Fibroblast of skin of left biceps (primary cell): ENCODE measurements at places on chromosomes 16 and 17.

- no peak for DNase-seq
Measured at GRCh38 chr17:70829876-70830275, 660.5 kb downstream of the KCNJ2 start.

DNA sequence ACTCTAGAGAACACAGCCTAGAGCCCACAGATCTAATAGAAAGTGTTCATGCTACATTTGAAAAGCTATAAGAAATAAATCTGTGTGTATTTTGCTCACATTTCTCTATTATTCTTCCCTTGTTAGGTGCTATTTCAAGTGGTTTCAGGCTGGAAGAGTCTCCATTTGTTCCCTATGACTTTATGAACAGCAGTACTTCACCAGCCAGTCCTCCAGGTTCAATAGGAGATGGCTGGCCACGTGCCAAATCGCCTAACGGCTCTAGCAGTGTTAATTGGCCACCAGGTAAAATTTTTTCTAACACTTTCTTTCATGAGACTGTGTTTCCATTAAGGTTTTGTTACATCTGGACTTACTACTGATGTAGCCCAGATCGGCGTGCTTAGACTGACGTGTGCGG, 30.7 kb upstream of the SLC5A11 start:
- DNase-seq = no peak

- DNase-seq = peak; percentile 74
Measured at GRCh38 chr16:85350973-85351372, 238.7 kb upstream of the CIBAR2 start.

GRCh38 chr17:47857551-47858455, 6.8 kb upstream of the SP6 start:
- no peak for DNase-seq

DNA sequence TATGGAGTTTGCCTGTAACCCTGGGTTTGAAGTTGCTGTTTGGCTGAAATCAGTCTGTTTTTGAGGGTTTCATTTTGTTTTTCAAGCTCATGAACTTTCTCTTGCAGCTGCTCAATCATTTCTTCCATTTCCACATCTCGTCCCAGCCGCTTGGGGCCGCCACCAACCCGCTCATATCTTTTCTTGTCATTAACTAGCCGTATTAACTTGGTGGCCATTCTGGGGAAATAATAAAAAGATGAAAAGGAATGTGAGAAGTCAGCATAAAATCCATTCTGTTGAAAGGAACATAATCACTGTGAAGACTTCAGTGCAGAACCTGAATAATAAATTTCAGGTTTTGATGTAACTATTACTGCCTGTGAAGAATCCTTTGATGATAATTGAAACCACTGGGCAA, 11.5 kb downstream of the RPGRIP1L start:
- DNase-seq = peak; percentile 26

DNA sequence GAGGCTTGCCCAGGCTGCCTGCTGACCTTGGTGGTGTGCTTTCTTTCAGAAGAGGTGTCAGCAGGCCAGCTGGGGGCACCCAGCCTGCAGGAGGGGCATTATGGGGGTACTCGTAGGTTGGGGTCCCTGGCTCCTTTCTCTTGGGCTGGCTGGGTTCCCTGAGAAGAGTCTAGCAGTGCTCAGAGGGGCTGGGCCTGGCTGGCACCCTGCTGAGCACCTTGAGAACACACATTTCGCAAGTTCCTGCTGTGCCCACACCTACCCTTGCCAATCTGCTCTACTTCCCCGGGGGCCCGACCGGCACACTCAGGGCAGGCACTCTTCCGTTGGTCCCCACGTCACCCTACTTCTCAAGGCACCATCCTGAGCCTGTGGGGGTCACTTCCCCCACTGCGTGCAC, 5.1 kb downstream of the CEMP1 start:
- no peak for DNase-seq

- DNase-seq = no peak
Measured at GRCh38 chr17:79574108-79574507, 36.7 kb downstream of the RBFOX3 start.

GRCh38 chr16:56956756-56957155, 5.0 kb upstream of the CETP start:
- DNase-seq = no peak

- no peak for DNase-seq
Measured at GRCh38 chr17:38710985-38711384, 5.9 kb downstream of the MLLT6 start.

GRCh38 chr17:30225112-30225511, 10.4 kb downstream of the SLC6A4 start:
- DNase-seq = no peak

- DNase-seq = peak; percentile 5
Measured at GRCh38 chr16:55711959-55712876, 56.4 kb downstream of the SLC6A2 start.

GRCh38 chr16:79469999-79470398, 130.5 kb downstream of the MAF start:
- no peak for DNase-seq

DNA sequence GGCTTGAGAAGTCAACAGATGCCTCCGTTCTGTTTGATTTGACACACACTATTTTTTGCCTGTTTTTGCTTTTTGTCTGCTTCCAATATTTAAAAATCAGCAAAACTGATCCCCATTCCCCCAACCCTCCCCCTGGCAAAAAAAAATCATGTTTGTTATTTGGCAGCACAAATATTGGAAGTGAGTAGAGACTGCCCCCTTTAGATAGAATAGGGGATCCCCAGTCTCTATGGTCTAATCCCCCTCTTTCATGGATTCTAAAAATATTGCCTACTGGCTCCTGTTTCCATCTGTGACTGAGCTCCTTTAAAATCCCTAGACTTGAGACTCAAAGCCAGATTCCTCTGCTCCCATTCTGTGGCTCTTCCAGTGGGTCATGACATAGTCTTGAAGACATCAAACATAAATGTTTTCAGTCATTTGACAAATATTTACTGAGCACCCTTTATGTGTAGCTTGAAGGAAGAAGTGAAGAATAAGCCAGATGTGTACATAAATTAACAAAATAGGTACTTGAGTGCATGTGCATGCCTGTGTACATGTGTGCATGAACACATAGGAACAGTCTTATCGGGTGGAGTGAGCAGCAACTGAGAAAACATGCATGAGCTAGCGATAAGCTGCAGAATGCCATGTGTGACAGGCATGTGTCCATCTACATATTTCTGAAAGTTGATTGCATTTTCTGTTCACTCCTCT, 101.2 kb downstream of the SALL1 start:
- DNase-seq = no peak

- DNase-seq = no peak
Measured at GRCh38 chr16:65227150-65227835, 105.4 kb upstream of the CDH11 start.

GRCh38 chr16:86598607-86599565, 20.5 kb downstream of the FOXL1 start:
- no peak for DNase-seq

DNA sequence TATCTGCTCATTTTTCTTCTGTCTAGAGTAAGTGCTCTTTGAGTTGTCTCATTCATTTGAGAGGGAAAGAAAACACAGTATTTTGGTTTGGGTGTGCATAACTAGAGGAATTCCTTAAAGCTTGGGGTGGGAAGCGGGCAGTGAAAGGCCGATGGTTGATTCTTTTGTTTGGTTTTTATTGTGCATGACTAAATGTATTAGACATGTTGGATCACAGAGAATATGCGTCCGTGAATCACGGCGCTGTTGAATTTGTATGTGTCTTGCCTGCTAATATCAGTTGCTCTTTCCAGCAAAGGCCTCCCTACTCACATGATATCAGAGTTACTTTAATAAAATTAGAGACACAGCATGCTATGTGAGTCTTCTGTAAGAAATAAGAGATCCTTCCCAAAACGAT, 180.0 kb downstream of the CHD9NB start:
- no peak for DNase-seq

DNA sequence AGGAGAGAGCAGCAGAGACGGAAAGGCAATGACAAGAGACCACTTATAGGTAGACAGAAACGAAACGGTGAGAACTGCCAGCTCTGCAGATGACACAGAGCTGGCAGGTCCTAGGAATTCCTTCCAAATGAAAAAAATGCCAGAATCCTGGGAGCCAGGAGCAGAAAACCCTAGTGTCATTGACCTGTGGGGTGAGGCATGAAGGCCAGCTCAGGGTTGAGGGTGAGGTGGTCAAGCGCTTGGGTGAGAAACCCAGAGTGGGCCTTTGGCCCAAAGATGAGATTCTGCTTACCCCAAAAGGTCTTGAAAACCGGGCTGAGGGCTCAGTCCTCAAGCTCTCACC, 9.2 kb downstream of the HIC1 start:
- DNase-seq = no peak

DNA sequence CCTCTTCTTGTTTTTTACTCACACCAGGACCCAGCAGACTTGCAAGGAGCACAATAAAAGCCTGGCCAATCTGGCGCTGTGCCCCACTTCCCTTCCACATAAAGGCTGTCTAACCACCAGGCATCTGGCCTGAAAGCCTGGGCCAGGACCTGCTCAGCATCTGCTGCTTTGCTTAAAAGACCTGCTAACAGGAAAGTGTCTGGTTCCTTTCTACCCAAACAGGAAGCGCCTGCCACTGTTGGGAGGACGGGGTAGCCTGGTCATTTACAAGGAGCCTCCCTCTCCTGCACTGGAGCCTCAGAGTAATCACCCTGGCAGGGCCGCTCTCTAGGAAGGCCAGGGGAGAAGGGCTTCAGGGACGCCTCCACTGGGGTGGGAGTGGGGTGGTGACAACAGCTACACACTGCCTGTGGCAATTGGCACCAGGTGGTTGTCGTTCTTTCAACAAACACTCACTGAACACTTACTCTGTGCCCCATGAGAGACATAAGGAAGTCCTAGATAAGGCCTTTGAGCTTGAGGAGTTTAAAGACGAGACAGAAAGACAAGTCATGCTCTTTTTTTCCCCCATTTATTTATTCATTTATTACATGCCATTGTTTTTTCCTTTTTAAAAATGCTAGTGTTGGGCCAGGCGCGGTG, 6.3 kb upstream of the MMP28 start:
- DNase-seq = peak; percentile 19

DNA sequence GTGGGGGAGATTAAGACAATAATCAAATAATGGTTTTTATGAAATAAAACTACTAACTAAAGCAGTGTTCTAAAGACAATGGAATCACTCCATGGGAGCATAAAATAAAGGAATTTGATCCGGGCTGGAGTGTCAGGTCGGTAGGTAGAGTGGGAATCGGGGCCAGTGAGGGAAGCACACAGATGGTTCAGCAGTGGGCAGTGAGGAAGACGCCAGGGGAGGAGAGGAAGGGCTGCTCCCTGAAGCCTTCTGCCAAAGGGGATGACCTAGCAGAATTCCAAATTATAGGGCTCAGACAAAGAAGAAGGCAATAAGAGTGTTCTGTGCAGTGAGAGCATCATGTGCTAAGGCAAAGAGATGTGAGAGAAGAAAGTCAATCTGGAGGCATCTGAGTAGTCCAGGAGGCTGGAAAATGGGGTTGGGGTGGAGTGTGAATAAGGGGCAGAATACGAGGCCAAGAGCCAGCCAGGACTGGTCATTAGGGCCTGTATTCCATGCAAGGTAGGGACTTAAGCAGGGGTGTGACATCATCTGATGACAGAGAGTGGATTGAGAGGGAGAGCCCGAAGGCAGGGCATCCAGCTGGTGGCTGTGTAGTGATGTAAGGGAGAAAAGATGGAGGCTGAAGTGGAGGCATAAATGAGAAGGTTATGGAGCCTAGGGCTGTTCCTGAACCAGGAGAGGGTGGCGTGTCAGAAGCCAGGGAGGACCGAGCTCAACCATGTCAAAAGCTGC, 137.6 kb downstream of the COPRS start:
- DNase-seq = no peak

DNA sequence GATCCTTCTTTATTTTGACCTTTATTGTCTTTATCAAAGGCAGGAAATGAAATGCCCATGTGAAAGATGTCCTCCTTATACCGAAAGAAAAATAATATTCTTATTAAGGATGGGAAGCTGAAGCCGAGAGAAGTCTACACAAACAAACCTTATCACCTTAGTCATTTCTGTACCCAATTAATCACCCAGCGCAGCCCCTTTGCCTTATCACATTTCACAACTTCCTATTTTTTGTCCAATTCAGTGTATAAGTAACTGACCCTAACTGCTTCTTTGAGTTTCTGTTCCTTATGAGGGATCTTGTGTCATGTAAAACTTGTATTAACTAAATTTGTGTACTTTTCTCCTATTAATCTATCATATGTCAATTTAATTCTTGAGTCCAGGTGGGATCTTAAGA, 16.4 kb upstream of the CCL23 start:
- no peak for DNase-seq

DNA sequence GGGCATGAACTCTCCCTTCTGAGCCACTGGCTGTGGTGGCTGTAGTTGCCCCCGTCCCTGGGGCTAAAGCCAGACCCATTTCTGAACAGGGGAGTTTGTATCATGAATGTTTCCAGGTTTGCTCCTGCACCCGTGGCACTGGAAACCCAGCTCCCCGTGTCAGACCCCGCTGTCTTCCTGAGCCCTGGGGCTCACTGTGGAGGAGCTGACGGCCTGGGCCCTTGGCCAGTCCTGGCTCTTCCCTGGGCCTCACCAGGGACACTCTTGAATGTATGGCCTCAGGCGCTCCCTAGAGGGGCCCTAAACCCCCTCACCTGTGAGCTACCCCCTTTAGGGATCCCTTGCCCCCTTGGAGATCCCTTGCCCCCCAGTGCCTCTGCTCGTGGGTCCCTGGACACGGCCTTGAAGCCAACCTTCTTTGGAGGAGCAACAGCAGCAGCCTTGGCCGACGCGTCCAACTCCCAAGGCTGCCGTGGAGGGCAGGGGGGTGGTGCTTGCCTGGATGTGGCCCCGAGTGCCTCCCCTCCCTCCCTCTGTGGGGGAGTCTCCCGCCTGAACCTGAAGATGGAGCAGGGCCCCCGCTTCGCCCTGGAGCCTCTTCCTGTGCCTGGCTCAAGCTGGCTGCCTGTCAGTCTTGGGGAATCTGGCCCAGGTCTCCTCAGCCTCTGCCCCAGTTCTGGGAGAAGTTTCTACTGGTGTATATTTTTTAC, 15.9 kb downstream of the CASKIN2 start:
- no peak for DNase-seq

GRCh38 chr17:30433514-30433913, 43.7 kb upstream of the GOSR1 start:
- DNase-seq = peak; percentile 56

DNA sequence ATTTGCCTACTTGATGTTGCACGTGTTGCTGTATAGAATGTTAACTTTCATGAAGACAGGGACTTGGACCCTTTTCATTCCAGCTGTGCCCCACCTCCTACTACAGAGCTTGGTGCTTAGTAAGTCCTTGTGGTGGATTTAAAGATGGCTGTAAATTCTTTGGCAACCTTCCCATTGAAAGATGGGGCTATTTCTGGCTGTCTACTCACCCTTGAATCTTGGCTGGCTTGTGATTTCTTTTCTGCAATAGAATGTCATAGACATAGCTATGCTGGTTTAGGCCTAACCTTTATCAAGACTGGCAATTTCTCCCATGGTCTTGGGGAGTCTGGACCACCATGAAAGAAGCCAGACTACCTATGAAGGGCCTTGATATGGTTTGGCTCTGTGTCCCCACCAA, 59.0 kb downstream of the ACSM2A start:
- no peak for DNase-seq

DNA sequence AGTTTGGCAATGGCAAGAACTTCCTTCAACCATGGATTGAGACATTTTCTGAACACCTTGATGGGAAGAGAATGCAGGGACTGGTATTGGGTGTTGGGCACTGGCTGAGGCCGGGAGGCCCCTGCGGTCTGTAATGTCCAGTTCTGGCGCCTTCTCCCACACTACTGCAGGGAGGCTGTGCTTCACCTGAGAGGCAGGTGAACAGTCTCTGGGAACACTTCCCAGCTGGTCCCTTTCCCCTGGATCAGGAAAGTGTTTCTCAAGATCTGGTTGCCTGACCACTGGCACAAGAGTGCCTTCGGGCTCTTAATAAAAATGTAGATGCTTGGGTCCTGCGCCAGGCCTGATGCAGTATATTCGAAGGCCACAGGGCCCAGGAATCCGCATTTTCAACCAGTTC, 28.5 kb upstream of the NAT9 start:
- no peak for DNase-seq
